ENCODE measurements at places on chromosomes 2 and 18.

DNA sequence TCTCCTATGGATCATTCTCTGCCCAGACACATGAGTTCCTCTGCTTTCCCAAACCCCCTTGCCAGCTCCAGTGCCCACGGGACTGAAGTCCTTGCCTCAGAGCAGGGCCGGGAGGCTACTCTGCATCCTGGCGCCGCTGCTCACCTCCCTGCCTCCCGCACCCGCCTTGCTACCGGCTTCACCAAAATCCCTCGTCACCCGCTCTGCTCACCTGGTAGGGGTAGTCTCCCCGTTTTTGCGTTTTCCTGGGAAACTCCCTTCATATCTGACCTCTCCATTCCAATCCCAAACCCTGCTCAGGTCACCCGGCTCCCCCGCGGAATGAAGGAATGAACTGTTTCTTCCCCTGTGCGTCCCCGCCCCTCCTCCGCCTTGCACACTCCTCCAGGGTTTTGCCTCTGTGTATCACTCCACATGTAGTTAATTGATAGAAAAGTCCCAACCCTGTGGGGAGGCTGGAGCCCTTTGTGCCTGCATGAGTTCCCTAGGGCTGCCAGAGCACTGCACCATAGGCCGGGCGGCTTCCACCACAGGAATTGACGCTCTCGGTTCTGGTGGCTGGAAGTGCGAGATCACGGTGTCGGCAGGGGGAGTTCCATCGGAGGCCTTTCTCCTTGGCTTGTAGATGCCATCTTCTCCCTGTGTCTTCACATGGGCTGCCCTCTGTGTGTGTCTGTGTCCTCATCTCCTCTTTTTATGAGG, 2.0 kb upstream of the DGKD start:
- no peak for DNase-seq

DNA sequence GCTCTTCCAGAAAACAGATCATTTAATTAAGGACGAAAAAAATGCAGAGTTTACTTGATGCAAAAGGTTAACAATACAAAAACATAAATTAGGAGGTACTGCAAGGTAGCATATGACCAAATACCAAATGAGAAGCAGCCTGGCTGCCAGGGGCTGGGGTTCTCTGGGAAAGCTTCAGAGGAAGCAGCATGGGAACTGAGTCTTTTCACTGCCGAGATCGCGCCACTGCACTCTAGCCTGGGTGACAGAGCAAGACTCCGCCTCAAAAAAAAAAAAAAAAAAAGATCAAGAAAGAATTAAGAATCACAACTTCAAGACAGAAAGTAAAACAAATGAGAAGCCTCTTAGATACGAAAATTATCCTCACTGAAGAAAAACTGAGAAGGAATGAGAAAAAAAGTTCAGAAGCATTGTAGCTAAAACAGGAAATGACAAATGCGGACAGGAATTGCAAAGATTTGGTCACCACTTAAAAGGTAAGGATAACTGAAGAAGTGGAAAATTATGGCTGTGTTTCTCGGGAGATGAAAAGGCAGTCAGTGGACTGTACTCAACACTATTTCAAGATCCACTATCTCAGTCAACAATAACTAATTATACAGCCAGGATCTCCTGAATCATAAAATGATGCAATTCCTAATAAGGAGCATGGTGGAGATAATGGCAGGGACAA, 4.3 kb downstream of the SEPTIN10 start:
- peak; percentile 27 for DNase-seq

GRCh38 chr2:8662239-8662879, 19.5 kb upstream of the ID2 start:
- DNase-seq: peak; percentile 59

GRCh38 chr2:135913727-135914365, 37.6 kb upstream of the MCM6 start:
- DNase-seq: peak; percentile 15

- DNase-seq: peak; percentile 19
These were observed 64.5 kb upstream of the HDAC4 start for GRCh38 chr2:239465017-239466001.

DNA sequence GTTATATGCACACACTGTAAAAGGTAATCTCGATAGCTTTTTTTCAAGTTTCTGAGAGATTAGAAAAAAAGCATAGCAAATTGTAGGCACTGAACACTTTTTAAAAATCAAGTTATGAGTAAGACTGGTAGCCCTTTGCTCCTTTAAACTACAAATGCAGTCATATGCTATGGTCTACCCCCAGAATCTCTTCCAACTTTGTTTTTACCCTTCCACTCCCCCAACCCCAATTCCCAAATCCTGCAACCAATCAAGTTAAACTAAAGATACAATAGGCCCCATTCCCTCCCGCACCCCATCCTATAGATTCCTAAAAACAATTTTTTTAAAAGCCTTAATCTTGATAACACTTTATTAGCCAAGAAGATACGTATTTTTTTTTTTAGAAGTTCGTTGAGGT, 752 bp upstream of the BAZ2B start:
- DNase-seq: no peak

- no peak for DNase-seq
These were observed 54.0 kb downstream of the EMILIN2 start for GRCh38 chr18:2900684-2901422.

DNA sequence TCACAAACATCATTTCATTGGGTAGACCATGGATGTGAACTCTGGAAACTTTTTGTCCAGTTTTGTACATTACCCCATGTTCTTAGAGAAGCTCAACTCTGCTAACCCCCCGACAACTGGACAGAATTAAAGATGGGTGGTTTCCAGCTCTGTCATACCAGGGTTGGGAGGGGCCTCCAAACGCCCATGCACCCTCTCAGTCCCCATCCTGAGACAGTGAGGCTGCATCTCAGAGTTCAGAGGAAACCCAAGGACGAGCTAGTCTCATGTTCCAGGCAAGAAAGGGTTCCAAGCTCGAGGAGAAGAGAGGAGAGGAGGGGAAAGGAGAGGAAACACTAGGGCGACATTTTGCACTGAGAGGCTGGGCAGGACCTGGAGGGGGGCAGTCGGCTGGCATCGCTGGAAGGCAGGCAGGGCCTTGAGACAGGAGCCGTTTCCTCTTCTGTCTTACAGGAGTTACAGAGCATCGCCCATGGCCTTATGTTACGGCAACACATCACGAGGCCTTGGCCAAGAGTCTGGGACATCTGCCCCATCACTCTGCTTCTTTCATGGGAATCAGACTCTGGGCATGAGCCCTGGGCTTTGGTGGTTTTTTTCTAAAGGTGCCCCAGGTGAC, 16.4 kb downstream of the MAL start:
- no peak for DNase-seq

DNA sequence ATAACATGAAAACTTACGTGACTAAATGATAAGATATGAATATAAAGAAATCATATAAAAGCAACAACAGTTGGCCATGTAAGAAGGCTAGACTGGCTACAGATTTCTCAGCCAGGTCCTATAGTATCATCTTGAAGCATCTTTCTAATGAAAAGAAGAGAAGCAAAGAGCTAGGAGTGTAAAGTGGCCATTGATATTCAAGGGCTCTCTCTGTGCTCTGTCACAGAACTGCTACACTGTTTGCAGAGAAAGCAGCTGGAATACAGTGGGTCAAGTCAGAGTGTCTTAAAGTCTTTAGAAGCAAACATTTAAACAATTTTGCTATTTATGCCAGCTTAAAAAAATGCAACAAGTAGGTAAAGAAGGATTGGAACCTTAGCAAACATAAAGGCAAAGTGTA, 118.8 kb downstream of the SCN9A start:
- no peak for DNase-seq

GRCh38 chr2:8314063-8314462, 367.8 kb upstream of the ID2 start:
- no peak for DNase-seq

DNA sequence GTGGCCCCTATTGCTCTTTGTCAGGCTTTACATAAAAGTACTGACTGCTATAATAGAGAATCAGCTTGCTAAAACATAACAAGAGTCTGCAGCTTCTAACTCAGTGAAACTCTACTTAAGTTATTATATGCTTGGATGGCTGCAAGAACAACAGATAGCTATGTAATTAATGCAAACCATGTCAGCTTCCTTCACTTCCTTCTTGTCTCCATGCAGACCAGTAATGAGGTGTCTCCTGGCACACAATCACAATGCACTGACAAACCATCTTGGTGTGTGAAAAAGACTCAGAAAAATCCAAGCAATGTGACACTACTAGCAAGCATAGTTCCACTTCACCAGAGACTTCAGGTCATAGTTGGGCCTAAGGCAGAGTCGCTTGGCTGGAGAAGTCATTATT, 2068.9 kb upstream of the PIK3C3 start:
- DNase-seq: no peak

DNA sequence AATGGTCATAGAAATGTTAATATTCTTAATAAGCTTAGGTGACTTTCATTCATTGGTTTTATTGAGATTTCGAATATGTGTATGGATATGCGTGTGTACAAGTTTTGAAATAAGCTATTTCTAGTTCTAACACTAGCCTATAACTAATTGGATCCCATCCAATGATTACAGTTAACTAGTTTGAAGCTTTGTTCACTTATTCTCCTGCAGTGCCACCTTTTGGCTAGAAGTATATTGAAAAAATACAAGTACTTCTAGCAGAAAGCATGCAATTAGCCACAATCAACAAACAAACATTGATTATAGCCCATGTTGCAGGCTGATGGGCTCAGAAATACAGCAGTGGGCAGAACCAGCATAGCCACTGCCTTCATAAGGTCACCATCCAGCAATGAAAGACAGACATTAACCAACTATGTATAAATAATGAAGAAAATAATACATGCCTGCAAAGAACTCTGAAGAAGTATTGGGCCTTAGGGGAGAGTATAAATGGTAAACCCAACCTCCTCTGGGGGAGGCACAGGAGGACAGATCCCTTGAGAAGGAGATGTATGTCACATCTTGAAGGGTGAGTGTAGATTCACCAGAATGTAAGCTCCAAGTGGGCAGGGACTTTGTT, 5.1 kb upstream of the PIEZO2 start:
- DNase-seq: peak; percentile 20

- DNase-seq: no peak
These were observed 213.3 kb downstream of the FAM210A start for GRCh38 chr18:13513021-13513420.

DNA sequence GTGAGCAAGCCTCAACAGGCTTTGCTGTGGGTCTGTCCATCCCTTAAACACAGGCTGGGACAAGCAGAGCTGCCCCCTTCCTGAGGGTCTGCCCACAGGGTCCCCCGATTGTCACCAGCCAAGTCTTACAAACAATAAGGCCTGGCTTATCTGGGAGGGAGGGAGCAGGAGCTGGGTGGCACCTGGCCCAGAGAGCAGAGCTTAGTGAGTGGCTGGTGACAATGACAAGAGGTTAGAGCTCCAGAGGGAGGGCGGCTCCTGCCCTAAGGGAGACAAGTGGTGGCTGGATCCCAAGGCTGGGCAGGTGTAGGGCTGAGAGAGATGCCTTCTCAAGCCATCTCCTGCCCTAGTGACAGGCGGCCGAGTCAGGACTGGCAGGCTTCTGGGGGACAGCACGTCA, 125.5 kb downstream of the KLHL29 start:
- no peak for DNase-seq

GRCh38 chr18:40066368-40066767, 1888.7 kb upstream of the PIK3C3 start:
- no peak for DNase-seq

DNA sequence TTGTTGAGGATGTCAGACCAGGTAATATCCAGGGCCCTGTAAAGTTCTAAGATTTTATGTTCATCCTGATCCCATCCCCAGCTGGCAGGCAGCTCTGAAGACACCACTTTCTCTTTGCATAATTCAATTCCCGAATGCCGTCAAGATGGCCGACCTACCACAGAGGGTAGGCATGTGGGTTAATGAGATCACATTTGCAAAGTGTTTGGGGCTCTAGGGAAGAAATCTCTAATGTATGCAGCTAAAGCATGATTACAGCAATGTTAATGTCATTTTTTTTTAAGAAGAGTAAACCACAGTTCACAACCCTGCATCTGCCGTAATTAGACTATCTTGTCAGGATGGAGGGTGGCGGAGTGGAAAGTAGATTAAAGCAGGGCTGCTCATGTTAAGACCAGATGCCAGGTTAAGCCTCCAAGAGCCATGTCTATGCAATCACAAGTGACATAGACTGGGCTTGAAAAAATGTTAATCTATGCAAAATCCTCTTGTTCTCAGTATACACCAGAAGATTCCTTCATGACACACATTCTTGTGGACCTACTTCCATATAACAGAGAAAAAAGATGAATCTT, 131.4 kb downstream of the ALK start:
- no peak for DNase-seq

- DNase-seq: no peak
These were observed 139.7 kb upstream of the ITGA4 start for GRCh38 chr2:181317511-181317910.

- DNase-seq: no peak
These were observed 1090.8 kb downstream of the BCL11A start for GRCh38 chr2:59462422-59463197.

DNA sequence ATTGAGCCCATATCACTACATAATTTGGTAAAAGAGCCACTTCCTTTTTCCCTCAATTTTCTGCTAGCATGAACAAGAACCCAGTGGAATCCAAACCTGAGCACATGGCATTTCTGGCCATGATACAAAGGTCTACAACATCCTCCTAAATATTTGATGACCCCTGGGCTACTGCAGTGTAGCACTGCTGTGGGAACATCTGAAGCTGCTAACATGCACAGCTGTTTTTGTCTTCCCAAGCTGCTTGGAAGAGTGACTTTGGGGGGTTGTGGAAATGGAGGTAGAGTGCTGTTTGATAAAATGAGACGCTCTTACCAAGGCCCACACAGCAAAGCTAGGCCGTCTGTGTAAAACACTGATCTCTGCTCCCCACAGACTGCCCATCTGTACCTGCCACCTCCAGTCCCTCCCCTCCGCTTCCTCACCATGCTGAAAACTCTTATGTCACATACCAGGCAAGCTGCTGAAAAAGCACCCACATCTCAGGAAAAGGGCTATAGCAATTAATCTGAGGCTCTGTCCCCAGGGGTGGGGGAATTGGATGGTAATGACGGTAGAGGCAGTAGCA, 197.2 kb upstream of the HNRNPA3 start:
- DNase-seq: no peak

DNA sequence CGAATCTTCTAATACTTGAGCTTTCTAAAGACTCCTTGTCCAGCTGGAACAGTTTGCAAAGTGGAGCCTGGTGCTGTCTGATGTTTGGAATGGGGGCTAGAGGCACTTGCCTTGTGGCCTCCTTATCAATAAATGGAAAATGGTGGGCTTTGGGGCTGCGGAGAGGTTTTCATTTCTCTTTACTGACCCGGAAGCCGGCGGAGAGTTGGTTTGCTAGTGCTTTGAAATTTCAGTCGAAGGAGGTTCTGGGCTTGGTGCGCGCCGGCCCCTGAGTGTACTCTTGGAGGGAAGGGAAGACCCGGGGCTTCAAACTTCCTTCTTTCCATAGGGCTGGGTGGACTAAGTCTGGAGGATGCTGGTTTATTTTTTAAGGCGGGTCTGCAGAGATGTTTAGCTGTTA, 714 bp downstream of the RPIA start:
- no peak for DNase-seq

- DNase-seq: peak; percentile 87
These were observed 292.3 kb upstream of the CHAC2 start for GRCh38 chr2:53475321-53475720.
